ENCODE measurements at places on chromosomes 1 and 21.

GRCh38 chr1:54105736-54106269, 47.0 kb downstream of the CDCP2 start:
- no peak for DNase-seq

DNA sequence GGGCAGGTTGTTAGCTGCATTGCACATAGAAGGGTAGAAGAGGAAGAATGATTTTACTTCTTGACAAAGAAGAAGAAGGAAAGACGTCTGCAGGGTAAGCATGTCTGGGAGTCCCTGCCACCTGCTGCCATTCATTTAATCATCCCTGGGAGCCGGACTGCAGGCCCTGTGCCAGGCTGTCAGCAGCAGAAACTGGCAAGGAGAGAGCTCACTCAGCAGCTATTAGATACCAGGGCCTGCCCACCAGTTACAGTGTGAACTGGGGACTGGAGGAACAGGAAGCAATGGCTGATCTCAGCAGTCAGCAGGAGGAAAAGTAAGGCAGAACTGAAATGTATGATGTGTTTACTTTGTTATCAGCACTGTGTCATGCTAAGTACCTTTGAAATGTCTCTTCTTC, 75.7 kb upstream of the C1orf87 start:
- no peak for DNase-seq

DNA sequence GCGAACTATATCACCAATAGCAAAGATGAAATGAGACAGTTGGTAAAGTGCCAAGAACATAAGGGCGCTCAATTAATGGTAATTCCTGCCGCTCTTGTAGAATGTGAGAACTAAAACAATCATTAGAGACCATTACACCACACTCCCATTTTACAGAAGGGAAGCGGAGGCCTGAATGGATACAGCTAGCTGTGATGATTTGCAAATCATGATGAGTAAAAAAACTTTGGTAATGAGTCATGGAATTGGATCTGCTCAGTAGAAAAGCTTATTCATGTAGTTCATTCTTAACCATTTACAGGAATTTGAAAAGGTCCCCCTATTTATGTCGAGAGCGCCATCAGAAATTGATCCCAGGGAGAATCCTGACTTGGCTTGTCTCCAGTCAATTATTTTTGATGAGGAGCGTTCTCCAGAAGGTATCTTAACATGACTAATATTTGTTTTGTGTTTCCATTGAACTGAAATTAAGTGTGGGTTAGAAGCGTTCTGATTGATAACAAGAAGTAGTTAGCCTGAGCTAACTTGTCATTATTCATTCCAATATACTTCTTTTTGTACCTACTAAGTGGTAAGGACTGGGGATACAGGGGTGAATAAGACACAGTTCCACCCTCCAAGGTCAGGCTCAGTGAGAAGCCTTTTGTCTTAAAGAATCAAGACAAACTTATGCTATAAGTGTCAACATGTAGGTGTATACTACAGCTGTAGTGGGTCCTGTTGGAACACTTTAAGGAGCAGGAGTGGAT, 812 bp downstream of the TTC4 start:
- DNase-seq = peak; percentile 57

DNA sequence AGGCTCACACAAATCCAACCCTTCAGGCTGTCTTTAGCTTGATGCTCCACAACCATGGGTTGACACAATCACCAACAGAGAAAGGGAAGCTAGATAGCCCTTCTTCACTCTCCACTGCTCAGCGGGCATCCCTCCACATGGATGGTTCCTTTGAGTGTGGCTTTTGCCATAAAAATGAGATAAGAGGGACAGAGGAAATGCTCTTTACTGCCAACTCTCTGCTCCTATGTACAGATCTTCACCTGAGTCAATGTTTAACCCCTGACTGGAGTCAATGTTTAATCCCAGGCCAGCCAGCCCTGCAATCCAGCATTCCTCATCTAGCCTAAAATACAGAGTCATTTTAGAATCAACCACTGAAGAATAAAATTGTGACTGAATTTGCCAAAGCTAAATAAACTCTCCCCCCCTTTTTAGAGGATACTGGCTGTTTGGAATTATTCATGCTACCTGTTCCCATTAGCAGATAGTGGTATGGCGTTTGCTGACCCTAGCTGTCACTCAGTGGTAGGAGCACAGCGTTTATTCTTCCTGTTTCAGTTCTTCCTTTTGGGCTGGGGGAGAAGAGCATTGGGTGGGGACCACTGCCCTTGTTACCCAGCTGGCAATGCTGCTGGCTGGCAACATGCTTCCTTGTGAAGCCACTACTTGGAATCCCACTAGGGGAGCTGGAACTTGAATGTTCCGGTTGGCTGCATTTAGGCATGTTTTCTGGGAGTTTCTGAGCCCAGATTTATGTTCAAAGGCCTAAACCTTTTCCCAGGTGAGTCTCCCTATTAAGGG, 5.2 kb upstream of the PIGR start:
- no peak for DNase-seq

- no peak for DNase-seq
Measured at GRCh38 chr1:60571811-60572210, 498.2 kb upstream of the C1orf87 start.

DNA sequence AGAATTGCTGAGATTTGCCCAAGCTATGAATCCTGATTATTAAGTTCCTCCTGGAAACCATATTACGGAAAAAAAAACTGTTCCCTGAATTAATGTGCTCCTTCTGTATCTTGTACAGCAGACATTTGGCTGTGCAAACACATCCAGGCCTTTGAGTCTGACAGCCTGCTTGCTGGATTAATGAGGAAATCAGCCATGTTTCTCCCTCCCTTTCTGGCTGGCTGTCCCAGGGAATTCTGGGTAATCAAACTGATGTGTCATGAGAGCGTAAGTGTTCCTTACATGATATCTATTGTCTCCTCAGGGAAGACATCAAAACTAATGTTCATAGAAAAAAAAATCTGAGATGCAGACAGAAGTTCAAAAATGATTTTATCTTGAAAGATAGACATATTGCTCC, 18.8 kb downstream of the PGBD5 start:
- DNase-seq = no peak

DNA sequence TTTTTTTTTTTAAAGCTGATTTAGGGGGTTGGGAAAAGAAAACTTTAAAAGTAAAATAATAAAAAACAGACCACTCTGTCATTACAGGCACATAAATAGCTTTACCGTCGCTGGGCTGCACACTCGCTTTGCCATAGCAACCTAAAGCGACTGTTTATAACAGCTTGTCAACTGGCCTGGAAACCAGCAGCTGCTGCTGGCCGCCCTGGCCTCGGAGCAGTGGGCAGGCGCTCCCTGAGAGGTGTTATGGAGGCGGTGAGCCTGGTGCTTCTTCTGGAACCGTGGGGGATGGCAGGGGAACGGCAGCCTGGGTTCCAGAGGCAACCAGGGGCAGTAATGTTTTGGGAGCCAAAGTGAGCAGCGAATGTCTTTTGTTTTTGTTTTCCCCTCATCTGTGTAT, 45.7 kb downstream of the ATP2B4 start:
- DNase-seq = peak; percentile 71

GRCh38 chr1:11985171-11985570, 4.9 kb downstream of the MFN2 start:
- no peak for DNase-seq

DNA sequence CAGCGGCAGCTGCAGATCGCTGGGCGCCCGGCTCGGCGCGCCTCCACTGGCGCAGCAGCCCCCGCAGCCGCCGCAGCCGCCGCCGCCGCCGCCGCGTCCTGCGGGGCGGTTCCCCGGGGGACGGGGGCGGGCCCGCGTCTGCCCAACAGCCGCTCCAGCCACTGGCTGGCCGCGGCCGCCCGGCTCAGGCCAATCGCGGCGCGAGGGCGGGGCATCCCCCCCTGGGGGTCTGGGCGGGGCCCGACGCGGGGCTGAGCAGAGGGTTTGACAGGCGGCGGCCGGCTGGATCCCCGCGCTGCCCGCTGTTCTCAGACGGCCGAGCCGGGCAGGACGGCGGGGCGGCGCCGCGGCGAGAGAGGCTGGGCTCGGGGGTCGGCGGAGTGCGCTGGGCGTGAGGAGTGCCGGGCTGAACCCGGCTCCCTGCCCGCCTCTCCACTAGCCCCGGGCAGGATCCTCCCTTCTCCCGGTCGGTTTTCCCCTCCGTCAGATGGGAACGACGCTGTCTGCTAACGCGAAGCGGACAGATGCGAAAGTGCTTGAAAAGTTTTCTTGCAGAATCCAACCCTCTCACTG, at the start of gene GLIS1:
GLIS1 (minus strand) TSS at position 56 of the 573 bp plus-strand sequence. CDS start 1,100 bp downstream, outside the sequence.
- DNase-seq = peak; percentile 99

DNA sequence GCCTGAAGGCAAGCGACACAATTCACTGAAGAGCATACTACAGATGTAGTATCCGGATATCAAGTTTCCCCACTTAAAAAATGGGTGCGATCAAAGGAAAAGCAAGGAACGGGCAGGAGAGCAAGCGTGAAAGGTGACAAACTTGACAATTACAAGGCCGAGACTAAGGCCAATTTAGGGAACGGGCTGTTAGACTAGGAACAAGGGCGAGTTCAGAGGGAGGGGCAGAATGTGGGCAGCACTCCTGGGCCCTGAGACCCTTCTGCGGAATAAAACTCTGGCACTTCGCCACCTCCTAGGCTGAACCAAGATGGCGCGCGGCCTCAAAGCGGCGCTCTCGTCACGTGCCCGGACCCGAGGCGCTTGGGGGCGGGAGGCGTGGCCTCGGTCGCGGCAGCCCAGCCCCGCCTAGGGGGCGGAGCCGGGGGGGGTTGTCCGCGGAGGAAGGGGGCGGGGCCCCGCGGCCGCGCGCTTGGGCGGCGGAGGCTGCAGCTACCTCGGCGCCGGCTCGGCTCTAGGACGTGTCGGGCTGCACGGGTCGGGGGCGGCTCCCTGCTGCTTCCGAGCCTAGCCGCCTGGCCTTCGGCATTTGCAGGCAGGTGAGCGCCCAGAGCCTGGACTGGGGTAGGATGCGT, at the start of gene PPFIA4:
PPFIA4 (plus strand) TSS at position 461 of the 635 bp plus-strand sequence. CDS start 12,518 bp downstream, outside the sequence.
- DNase-seq = peak; percentile 97

- DNase-seq = peak; percentile 37
Measured at GRCh38 chr1:14404862-14405301, 193.6 kb upstream of the KAZN start.

GRCh38 chr1:173039626-173040025, 11.1 kb downstream of the TNFSF18 start:
- no peak for DNase-seq

DNA sequence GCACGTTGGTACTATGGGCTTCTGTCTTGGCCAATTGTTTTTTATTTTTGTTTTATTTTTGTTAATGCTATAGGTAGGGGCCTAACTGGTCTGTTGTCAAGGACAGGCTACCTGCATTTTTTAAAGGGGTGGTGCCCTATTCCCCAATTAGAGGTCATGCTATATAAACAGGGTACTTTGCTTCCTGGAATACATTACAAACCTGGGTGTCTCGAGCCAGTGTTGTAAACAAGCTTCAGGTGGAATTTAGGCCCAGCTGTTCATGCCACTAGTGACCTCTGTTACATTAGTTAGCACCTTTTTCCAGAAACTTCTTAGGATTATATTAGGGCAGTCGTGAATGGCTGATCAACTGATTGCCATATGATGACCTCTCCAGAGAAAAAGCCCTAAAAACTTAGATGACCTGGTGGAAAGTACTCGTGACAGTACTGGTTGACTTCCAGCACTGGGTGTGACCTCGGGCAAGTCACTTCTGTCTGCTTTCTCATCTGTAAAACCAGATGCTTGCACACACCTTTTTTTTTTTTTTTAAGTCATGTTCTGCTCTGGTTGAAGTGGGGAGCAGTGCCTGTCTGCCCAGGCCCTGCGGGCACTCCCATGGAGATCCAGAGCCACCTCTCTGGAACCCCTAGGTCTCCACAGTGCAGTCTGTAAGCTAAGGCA, 46.5 kb downstream of the ELK4 start:
- no peak for DNase-seq

GRCh38 chr1:90000934-90001676, 6.2 kb downstream of the ZNF326 start:
- DNase-seq = no peak

DNA sequence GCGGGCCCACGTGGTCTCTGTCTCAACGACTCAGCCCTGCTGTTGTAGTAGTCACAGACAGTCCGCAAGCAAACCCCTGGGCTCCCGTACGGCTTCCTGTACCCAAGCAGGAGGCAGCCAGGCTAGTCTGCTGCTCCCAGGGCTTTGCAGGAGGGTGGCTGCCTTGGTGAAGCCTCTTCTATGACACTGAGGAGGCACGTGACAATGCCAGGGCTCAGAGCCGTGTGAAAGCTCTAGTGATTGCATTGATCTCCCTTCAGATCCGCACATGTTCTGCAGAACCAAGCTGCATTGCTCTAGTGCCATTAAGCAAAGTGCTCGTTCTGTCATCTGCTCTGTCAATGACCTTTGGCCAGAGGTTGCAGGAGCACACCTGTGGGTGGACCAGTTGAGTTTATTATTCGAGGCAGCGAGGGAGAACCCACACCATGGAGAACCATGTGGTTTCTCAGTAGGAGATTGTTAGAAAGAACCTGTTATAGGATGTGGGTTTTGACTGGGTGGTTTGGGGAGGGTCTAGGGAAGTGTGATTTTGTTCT, 18.0 kb downstream of the UMODL1 start:
- DNase-seq = no peak

DNA sequence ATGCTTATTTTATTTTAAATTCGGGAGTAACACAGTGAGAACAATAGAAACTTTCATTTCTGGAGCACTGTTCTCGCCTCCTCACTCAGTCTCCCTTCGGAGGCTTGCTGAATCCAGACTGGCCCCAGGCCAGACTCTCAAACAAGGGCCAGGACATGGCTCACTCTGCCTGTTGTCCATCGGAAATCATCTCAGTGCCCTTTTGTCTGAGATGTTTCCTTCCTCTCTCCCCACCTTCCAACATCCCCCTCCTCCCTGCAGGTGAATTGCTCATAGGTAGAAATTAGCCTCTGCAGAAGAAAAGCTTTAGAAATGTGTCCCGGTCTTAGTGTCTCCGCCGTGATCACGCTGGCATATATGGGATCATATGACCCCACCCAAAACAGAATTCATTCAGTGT, 55.2 kb downstream of the ERG start:
- DNase-seq = no peak

DNA sequence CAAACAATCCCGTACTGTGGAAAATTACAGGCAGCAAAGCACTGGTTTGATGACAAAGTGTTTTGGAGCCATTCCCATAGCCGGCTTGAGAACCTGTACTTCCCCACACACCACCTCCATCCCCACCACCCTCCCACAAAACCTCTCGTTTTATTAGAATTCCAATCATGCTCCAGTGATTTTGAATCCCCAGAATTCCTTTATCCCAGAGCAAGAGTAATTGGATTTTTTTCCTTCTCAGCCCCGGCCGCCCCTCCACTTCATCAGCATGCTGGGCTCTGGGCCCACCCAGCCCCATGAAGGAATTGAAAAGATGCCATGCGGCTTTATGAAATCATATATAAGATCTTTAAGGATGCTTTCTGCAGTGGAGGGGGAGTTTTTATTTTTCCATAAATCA, 136.6 kb downstream of the OMA1 start:
- no peak for DNase-seq

GRCh38 chr1:182625719-182626504, 21.7 kb upstream of the RGS16 start:
- DNase-seq = no peak

- DNase-seq = no peak
Measured at GRCh38 chr1:178071811-178072210, 22.1 kb upstream of the RASAL2 start.

DNA sequence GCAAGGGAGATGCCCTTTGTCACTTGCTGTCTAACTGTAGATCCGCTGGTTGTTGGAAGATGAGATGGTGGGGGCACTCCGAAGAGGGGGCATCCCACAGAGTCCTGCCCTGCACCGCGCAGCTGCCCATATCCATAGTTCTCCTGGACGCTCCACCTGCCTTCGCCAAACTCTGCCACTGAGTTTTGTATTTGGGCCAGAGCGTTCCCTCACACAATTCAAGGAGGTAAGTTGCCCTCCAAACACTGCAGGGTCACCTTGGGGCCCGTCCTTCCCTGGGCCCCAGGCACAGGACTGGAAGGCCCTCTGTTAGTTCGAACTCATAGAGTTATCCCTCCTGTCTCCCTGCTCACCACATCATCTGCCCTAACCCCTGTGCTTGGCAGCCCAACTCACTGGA, 22.1 kb downstream of the HYI start:
- DNase-seq = no peak

Measured in AG08396 (cell line).